NCI-H2107 (cell line): ENCODE measurements at places on chromosomes 5 and 9.

DNA sequence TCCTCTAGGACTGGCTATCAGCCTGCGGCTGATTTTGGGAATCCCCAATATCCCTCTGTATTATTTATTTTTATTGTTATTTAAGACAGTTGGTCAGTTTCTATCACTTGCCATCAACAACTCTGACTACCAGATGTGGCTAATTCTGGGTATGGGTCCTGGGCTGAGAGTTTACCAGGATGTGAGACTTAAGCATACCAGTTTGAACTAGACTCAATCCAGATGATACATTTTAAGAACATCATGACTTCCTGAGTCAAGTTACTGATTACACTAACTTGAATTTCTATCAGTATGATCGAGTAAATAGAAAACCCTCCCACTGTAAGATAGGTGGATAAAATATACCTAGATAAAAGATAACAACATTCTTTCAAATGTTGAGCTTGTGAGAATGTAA lies 634.0 kb downstream of the MAT2B start:
- no peak for DNase-seq

GRCh38 chr9:21730899-21731298 lies 71.5 kb upstream of the MTAP start:
- no peak for DNase-seq

DNA sequence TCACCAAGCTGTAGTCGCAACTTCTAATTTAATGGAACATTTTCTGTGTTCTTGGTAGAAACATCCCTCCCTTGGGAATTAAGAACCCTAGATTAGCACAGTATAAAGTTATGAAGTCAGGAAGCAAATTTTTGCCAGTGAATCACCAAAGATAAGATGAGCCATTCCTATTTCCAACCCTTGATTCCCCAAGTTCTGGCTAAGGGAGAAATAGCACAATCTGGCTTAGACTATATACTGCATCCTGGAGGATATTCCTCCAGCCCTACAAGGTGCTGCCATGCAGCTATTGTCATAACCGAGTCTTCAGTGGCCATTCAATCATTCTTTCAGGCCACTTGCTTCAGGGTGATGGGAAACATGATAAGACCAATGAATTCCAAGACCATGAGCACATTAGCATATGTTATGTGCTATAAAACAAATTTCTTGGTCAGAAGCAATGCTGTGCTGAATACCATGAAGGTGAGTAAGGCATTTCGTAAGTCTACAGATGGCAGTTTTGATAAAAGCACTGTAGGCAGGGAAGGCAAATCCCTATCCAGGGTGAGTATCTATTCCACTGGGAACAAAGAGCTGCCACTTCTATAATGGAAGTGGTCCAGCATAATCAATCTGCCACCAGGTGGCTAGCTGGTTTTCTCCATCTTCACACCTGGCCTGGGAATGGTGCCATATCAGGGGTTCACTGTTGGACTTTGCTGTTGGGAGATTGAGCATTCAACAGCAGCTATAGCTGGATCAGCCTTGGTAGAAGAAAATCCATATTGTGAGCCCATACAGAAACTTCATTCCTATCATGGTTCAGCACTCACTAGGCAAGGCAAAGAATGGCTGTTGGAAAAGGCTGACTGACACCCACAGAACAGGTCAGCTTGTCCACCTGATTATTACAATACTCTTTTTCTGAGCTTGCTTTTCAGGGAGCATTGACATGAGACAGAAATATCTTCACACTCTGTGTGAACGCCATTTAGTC lies 19.6 kb upstream of the ARL15 start:
- no peak for DNase-seq

GRCh38 chr5:116439905-116440304 lies 134.7 kb downstream of the SEMA6A start:
- DNase-seq: no peak

DNA sequence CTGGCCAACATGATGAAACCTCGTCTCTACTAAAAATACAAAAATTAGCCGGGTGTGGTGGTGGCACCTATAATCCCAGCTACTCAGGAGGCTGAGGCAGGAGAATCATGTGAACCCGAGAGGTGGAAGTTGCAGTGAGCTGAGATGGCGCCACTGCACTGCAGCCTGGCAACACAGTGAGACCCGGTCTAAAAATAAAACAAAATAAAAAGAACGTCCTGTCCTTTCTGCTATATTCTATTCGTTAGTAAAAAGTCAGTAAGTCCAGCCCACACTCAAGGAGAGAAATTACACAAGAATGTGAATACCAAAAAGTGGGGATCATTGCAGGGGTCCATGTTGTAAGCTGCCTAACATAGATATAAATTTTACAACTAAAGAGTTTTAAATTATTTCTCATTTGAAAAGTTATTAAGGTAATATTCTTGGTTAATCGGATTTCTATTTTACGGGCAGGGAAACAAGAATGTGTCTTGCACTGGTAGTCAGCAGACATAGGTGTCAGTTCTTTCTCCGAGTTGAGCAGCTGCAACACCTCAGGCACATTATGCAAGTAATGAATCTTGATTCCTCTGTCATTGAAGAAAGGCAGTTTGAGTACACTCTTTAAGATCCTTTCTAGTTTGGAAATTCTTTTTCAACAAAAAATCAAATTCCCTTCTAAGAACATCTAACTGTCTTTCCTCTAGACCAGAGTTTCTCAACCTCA lies 24.5 kb downstream of the NMUR2 start:
- DNase-seq: no peak

DNA sequence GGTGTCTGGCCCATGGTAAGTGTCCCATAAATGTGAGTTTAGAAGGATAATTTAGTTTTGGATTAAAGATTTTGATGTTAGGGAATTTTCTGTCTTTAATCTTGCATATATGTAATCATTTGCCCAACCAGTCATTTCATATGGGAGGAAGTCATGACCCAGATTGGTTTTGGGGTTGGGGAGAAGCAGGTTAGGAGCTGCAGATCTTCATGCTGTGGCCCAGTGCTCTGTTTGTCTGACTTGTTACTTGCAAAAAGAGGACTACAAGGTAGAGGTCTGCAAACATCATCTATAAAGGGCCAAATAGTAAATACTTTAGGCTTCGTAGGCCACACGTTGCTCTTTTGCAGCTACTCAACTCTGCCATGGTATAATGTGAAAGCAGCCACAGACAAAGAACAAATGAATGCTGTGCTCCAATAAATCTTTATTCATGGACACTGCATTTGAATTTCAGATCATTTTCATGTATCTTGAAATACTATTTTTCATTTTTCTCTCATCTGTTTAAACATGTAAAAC lies 16.8 kb downstream of the OSTF1 start:
- no peak for DNase-seq

GRCh38 chr9:130262061-130262745 lies 3.4 kb upstream of the HMCN2 start:
- no peak for DNase-seq

- DNase-seq: no peak
Observed at GRCh38 chr5:68024426-68024825, 191.1 kb upstream of the PIK3R1 start.

DNA sequence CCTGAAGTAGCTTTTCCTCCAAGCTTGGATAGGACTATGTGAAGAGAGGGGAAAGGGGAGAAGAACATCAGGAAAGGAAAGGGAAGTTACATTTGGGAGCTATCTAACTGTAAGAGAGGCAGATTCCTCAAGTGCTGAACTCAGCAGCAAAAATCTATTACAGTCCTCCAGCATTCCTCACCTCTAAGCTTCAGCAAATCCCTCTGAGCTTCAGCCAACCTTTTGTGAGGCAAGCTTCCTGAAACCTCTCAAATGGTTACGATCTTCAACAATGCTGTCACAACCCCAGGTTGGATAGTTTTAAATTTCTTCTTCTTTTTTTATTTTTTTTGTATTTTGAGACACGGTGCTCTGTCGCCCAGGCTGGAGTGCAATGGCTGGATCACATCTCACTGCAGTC lies 2.5 kb upstream of the RNF38 start:
- no peak for DNase-seq

DNA sequence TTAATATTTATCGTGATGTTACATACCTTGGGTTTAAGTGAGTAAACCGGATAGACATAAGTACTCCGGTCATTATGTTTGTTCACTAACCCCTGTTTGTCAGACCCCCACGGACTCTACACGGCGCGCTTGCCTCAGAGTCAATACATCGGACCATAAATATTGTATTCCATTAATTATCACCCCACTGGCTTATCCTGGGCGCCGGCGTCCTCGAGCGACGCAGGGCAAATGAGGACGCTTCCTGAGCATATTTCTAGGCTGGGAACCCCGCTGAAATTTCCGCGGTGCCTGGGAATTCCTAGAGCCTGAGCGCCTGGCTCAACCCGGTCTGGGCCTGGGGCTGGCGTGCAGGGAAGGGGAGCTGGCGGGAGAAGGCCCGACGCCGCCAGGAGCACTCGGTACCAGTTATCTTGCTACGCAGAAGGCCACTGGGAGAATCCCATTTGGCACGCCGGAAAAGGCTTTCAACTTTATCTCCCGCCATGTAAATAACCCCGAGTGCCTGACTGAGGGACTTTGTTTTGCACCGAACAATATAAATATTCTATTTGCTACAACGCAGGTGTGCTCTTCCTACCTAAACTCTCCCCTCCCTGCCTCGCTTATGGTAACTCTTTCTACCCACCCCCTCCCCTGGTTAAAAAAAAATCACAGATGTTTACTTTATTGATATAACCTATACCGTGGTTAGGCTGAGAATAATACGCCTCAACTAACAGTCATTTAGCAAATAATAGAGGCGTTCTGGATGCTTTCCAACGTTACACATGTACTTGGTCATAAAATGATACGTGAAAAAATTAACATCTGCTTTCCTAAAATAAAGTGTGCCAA lies 19.4 kb downstream of the NR2F1 start:
- no peak for DNase-seq

- no peak for DNase-seq
Observed at GRCh38 chr9:74293479-74293878, 203.7 kb upstream of the RORB start.

GRCh38 chr9:122001491-122002201 lies 91.5 kb downstream of the TTLL11 start:
- DNase-seq: no peak

- DNase-seq: no peak
Observed at GRCh38 chr5:108472237-108472636, 90.3 kb upstream of the FBXL17 start.

DNA sequence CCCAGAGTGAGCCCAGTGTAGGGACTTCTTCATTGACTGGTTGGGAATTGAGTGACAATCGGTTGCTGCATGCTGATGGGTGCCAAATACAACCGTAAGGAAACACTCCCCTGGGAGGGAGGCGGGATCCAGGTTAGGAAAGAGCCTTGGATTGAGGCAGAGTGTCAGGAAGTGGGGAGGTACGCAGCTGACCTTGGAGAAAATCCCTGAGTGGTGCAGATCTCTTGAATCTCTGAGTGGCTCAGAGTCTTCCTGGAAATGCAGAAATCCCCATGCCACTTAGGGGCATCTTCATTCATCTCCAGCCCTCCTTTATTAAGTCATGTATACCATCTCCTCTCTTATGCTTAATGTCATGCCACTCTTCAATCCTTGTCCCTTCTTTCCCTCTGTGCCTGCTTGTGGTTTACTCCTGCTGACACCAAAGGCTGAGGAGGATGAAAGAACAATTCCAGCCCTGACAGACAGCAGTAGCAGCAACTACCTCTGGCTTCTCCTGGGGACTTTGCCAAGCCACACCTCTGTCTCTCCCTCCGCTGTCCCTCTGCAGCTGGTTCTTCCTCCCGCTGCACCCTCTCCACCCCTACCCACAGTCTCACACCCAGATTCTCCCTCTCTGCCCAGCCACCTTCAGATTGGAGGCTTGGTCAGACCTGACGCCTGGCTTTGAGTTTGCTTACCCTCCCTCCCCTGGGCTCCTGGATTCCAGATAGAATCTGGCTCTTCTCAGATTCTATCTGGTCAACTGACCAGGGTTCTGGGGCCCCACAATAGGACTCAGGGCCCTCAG lies 14.1 kb upstream of the LCP2 start:
- no peak for DNase-seq

DNA sequence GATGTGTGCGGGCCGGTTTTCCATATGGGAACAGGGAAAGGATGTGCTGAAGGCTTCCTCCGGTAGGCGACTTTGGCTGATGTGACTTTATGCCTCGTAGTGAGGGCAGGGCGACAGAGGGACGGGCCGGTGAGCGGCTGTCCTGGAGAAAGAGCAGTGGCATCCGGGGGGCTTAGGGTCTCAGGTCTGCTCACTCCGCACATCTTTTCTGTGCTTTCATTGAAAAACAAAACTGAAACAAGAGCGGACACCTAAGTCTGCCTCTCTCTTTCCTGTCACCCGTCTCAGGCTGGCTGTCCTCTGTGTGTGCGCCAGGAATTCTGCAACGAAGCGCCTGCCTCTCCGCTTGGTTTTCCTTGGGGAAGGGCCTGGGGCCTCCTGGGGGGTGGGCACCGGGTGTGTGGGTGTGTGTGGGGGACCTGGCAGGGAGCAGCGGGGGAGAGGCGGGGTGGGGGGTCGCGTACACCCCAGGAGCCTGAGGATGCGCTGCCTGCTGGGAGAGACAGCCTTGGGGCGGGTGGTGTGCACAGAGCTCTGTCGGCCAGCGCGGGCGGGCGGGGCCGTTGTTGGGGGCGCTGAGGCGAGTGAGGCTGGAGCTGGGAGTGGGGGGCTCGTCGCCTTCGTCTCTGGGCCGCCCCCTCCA lies 580 bp upstream of the PRRX2 start:
- no peak for DNase-seq

GRCh38 chr5:6347673-6348072 lies 30.7 kb downstream of the MED10 start:
- DNase-seq: no peak

DNA sequence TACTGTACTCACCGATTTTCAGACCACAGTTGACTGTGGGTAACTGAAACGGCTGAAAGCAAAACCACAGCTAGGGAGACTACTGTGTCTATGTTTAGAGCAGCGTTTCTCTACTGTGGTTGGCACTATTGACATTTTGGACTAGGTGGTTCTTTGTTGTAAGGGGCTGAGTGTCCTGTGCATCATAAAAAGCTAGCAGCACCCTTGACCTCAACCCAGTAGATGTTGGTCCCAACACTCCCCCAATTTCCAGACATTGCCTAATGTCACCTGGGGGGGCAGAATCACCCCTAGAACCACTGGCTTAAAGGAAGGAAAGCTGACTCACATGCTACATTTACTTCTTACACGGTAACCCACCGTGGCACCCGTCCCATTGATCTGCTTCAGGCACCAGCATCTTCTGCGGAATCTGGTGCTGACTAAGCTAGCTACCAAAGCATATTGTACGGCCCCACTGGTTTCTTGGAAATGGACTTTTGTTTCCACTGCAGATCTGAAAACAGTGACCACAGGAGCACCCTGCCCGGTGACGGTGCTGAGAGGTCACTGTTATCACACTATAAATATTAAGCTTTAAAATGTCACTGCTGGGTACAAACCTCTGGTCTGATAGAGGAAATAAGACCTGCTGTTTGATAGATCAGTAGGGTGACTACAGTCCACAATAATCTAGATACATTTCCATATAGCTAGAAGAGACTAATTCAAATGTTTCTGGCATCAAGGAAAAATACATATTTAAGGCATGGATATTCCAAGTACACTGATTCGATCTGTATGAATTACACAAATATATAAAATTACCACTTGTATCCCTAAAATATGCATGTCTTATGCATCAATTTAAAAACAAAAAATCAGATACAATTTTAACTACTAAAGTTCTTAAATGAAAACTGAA lies 151.4 kb downstream of the HSD17B3 start:
- no peak for DNase-seq
